ENCODE measurements at places on chromosomes 5 and 9.
A peak's percentile ranks its signal among the peaks of the same experiment; 100 is the strongest.

- no peak for DNase-seq
Observed at GRCh38 chr9:135448663-135449100, 30.9 kb upstream of the PPP1R26 start.

DNA sequence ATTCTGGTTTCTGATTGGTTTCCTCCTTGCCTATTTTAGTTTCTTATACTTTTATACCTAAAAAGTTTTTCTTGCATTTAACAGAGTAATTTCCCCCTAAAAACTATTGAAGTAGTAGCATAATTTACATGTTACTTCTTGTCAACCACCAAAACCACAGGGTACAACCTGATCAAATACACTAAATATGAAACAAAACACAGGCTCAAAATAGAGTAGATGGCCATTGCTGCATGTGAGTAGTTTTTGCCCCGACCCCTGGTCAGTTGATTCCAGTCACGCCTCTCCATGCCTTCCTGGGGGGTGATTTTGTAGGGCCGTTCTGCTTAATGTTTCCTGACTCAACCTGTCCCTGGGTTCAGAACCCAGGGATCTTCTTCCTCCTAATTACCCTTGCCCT, 101.8 kb downstream of the TLE4 start:
- no peak for DNase-seq

- DNase-seq, result no peak
Observed at GRCh38 chr5:147699496-147700088, 82.9 kb downstream of the JAKMIP2 start.

DNA sequence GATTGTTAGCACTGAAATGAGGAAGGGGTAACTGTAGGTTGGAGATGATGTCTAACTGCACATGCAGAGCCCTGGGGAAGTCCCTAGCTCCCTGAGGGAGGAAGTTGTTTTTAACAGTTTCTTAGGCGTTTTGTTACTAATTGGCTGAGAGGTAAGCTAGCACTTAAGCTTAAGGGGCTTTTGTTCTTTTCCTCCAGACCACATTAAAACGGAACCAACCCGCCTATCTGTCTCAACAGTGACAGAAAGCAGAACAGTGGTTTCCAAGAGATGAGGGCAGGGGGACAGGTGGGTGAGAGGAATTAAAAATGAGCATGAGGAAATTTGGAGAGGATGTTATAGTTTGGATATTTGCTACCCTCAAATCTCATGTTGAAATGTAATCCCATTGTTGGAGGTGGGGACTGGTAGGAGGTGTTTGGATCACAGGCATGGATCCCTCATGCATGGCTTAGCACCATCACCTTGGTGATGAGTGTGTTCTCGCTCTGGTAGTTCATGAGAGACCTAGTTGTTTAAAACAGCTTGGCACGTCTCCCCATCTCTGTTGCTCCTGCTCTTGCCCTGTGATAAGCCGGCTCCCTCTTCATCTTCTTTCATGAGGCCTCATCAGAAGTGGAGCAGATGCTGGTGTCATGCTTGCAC, 38.9 kb downstream of the LYRM7 start:
- peak; percentile 57 for DNase-seq

- DNase-seq, result no peak
Observed at GRCh38 chr9:93546356-93546755, 30.0 kb upstream of the PHF2 start.

DNA sequence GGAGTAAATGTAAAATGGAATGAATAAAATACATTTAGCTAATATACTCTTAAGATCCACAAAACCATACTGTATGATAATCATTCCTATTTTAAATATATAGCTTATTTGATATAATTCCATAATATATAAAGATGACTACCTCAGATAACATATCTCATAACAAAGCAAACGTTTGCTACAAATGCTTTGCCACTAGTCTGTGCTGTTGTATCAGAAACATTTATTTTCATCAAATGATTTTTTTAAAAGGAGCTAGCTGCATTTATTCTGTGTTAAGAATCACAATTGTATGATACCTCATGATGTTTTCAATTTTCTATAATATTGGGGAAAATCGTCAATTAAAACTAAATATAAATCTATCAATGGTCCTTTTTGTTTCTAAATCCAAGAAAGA, 567.2 kb downstream of the PTPRD start:
- DNase-seq, result no peak

- no peak for DNase-seq
Observed at GRCh38 chr9:111957856-111958631, 61.4 kb downstream of the UGCG start.

- no peak for DNase-seq
Observed at GRCh38 chr9:130779153-130779855, 55.8 kb upstream of the ABL1 start.

DNA sequence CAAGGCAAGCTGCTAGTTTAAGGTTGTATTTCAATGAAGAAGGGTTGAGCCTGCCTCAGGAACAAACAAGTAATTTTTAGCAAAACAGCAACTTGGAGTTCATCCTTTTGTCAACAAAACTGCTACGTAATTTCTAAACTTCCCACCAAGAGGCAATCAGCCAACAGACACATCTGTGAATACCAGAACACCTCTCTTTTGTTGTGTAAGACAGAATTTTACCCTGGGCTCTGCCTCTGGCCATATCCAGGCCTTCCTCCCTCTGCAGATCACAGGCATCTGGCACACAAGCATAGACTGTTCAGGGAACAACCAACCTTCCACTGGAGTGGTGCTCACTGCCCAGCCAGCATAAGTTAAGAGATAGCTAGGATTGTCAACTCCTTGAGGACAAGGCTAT, 409.0 kb downstream of the SPOCK1 start:
- no peak for DNase-seq

DNA sequence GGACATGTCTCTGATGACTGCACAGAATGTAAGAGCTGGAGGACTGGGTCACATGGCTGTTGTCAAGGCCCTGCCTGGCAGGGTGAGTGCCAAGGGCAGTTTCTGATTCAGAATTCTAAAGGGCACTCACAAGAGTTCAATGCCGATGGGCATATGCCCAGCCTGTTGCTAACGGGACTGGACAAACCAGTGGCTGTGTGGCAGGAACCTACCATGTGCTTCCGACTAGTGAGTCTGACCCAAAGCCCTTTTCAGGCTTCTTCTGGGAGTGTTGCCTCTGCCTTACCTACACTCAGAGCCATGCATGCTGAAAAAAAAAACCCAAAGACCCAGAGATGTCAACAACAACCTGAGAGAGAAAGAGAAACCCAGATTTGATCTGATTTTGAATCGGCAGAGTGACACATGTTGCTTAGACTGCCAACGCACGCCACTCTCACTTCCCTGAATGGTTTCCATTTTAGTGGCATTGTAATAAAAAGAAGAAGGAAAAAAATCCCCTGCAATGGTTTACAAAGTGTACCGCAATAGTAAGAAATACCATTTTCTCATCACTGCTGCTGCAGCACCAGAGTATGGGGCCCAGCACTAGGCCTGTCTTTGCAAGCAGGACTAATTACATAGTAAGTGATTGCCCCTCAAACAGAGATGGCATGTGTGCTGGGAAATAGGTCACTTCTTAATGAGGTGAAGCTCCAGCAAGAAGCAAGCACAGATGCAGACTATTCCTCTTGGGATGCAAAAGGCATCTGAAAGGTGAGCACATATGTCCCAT, 194.3 kb downstream of the PALM2AKAP2 start:
- no peak for DNase-seq

DNA sequence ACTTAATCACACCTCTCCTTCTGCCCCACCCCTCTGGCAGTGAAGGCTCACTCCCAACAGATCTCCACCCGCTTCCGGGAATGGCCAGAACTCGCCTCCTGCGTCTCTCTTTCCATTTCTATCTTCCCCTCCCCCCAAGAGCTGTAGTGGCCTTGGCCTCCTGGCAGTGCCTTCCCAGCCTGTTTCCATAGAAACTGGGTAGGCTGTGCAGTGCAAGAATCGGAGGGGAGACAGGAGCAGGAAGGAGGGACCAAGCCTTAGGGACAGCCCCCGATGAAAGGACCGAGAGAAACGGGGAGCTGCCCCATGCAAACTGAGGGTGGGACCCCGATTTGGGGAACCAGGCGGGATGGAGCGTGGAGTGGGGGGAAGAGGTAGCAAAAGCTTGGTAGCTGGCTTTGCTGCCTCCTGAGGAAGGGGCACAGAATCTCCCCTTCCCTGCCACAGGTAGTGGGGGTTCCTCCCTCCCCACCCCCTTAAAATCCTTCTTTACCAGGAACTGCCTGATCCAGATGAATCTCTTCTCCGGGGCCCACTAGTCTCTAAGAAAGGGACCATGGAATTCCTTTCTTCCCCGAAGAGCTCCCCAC, 4.5 kb upstream of the PCDH1 start:
- DNase-seq, result no peak

DNA sequence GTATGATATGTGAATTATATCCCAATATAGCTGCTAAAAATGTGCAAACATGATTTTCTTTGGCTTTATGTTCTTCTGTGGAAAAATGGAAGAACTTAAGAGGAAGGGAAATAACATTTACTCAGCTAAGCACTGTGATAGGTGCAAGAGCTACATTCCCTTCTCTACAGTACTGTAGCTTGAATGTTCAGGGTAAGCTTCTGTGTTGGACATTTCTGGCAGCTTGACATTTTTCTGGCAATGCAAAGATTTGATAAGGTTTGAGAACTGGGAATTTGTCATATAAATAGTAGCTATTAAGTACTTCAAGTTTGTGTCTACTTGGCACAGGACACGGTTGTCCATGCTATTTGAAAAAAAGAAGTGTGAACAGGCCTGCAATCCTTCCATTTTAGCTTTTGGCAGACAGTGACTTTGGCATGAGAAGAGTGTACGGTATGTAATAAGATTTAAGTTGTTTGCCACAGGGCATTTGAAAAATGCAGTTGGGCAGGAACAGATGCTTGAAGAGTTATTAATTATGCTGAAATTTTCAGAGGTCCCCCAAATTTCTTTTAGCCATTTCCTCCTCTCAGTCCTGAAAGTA, 77.6 kb downstream of the KIF4B start:
- DNase-seq, result no peak

DNA sequence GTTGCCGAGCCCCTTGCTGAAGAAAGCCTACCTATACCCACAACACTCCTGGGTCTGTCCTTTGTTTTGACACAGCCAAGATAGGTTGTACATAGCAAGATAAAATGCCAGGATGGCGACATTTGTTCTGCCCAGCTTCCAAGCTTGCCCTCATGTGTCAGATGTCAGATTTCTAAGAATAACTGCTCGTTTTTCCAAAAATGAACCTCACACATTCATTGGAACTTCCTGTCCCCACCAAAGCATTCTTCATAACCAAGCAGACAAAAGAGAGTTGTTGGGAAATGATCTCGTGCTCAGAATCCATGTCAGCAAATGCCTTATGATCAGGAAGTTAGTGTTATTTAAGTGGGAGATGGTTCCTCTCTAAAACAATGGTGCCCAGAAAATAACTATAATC, 210.1 kb downstream of the ZNF608 start:
- DNase-seq, result no peak

DNA sequence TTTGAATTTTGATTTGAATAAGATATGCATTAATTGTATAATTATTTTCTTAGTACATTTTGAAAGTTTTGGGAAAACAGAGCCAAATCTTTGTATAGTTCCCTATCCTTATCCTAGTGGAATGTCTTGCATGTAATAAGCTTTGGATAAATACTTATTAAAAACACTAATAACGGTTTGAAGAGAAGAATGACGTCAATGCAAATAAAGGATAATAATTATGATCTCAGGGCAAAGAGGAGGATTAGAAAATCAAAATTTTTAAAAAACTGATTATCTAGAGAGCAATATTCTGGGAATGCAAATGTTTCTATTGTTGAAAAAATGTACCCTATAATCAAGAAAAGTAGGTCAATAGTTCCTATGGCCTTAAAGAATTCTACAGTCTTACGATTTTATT, 22.1 kb downstream of the TYRP1 start:
- DNase-seq, result no peak
